ENCODE measurements at places on chromosomes 7 and 10. TPM values are rescaled to one million over a fixed set of nuclear protein-coding genes. Genes with fewer than 3 reads are reported as not detected.
A peak's percentile ranks its signal among the peaks of the same experiment; 100 is the strongest.

DNA sequence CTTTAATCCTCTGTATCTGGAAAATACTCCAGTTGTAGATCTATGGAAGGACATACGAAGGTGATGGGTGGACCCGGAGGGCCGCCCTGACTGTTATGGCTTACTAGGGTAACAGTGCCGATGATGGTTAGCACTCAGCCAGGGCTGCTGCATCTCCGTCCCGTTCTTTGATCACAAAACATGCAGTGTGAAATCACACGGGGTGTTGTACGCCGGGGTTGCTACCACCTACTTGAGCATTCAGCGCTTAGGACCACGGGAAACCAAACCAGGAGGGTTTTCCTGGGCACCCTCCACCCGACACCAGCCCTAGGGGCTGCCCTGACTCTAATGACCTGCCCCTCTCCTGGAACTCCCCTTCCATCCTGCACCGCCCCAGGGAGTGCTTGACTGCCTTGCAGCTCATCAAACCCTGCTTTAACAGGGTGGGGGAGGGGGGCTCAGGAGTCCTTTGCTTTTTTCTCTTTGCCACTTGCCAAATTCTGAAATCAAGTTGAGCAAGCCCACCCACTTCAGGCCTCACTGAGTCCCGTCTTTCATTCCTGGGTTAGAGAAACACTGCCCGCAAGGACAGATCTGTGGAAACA, 20.4 kb downstream of the ZNF775 start:
- H3K27ac ChIP-seq: no peak overlapping the region
- peaks cover 11% of the 10 kb centered on the region for H3K4me1 ChIP-seq
- H3K36me3 ChIP-seq: no peaks in the 10 kb centered on the region
- DNase-seq: no peak
- no peak overlapping the region for H3K4me3 ChIP-seq

DNA sequence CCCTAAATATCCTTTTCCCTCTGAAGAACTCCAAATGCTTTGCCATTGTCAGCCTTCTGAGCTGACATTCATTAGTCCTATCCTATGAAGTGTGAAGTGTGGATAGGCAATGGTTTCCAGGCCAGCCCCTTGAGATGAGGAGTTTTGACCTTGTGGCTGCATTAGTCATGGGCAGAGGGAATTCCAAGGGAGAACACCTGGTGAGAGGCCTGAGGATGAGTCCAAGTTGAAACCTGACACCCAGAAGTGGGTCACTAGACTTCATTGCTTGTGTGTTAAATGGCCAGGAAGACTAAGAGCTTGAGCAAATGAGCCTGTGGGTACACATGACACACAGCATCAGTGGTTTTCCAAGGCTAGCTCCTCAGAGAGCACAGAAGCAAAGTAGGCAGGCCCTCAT, 260.8 kb downstream of the SKAP2 start:
- no peak for DNase-seq
- no peaks in the 10 kb centered on the region for H3K4me1 ChIP-seq
- no peak overlapping the region for H3K27ac ChIP-seq
- no peaks in the 10 kb centered on the region for H3K36me3 ChIP-seq
- no peak overlapping the region for H3K4me3 ChIP-seq

- H3K4me3 ChIP-seq: peak overlapping the region; percentile 30
- H3K4me1 ChIP-seq: peaks cover 6% of the 10 kb centered on the region
- no peaks in the 10 kb centered on the region for H3K36me3 ChIP-seq
- no peaks in the 10 kb centered on the region for H3K27me3 ChIP-seq
- no peak for DNase-seq
Measured at GRCh38 chr10:68562661-68563570, 2.8 kb downstream of the TET1 start.

- H3K36me3 ChIP-seq: no peaks in the 10 kb centered on the region
- no peak overlapping the region for H3K4me3 ChIP-seq
- DNase-seq: no peak
- peak overlapping the region; percentile 60 for H3K27ac ChIP-seq
- no peaks in the 10 kb centered on the region for H3K27me3 ChIP-seq
- H3K4me1 ChIP-seq: peaks cover 41% of the 10 kb centered on the region
Measured at GRCh38 chr10:50551894-50552293, 71.9 kb downstream of the SGMS1 start.

- no peaks in the 10 kb centered on the region for H3K27me3 ChIP-seq
- no peaks in the 10 kb centered on the region for H3K36me3 ChIP-seq
- H3K4me3 ChIP-seq: no peak overlapping the region
- peaks cover 28% of the 10 kb centered on the region for H3K4me1 ChIP-seq
Measured at GRCh38 chr10:51235865-51236264, 161.6 kb downstream of the PRKG1 start.

The OGDHL gene
- total RNA-seq: not detected

- H3K27me3 ChIP-seq: no peaks in the 10 kb centered on the region
- no peak for DNase-seq
- H3K36me3 ChIP-seq: peaks cover 22% of the 10 kb centered on the region
Measured at GRCh38 chr7:29946428-29947186, 43.0 kb downstream of the SCRN1 start.

The TSC22D4 gene
- 45.5 TPM for total RNA-seq

- no peak overlapping the region for H3K4me3 ChIP-seq
- no peaks in the 10 kb centered on the region for H3K27me3 ChIP-seq
- peak; percentile 28 for DNase-seq
- peak overlapping the region; percentile 77 for H3K27ac ChIP-seq
- peaks cover 48% of the 10 kb centered on the region for H3K4me1 ChIP-seq
- H3K36me3 ChIP-seq: no peaks in the 10 kb centered on the region
Measured at GRCh38 chr10:79101560-79102497, 33.1 kb downstream of the ZMIZ1 start.

DNA sequence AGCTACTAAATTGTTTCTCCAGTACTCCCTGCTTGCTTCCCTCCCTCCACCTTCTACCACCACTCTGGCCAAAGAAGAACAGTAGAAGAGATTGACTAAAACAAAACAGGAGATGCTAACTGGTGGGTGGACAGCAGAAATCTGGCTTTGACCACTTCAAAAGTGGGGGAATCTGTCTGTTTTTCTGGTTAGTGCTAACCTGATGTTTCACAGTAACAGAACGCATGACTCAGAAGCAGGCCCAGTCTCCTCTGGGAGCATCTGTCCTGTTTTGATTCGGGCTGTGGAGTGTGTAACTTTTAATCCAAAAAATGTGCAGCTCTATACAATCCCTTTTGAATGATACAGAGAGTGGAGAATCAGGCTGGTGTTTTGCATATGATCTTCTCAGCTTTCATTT, 32.7 kb upstream of the ZNF438 start:
- DNase-seq: no peak
- H3K36me3 ChIP-seq: no peaks in the 10 kb centered on the region
- H3K27me3 ChIP-seq: no peaks in the 10 kb centered on the region
- peak overlapping the region; percentile 51 for H3K27ac ChIP-seq
- H3K4me3 ChIP-seq: peak overlapping the region; percentile 27

The ADGRA1 gene
- not detected for total RNA-seq

The PON1 gene
- not detected for total RNA-seq

DNA sequence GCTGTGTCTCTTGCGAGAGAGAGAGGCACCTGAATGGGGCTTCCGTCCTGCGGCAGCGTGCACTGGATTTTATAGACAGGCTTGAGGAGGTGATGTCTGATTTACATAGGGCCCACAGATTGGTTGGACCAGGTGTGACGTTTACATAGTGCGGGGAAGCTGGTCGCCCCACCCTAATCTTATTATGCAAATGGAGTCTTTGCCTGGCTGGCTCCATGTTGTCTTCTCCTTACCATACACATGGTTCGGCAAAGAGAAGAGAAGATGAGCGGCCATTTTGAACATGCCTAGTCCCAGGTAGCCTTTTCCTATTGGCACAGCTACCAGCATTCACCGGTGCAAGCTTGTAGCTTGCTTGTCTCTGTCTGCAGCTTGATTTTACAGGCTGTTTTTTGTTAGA, 238.5 kb upstream of the GALNT17 start:
- no peaks in the 10 kb centered on the region for H3K27me3 ChIP-seq
- no peak overlapping the region for H3K27ac ChIP-seq
- no peak overlapping the region for H3K4me3 ChIP-seq
- H3K4me1 ChIP-seq: no peaks in the 10 kb centered on the region
- DNase-seq: no peak
- H3K36me3 ChIP-seq: no peaks in the 10 kb centered on the region

DNA sequence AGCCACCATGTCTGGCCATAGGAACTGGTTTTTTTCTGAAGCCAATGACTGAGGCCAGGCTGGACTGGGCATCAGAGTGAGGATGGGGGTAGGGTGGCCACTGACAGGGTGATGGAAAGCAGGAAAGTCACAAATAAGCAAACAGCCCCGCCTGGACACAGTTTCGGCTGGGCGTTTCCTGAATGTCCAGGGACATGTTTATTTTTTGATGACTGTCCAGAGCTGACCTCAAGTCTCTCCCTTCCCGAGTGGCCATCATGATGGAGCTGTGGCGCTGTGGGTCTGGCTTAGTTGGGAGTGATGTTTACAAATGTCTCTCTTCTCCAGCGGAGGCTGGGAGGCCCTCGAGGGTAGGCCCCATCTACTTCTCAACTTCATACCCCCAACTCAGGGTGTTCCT, 37.1 kb upstream of the COMTD1 start:
- no peaks in the 10 kb centered on the region for H3K4me1 ChIP-seq
- H3K27me3 ChIP-seq: no peaks in the 10 kb centered on the region
- H3K4me3 ChIP-seq: no peak overlapping the region
- H3K27ac ChIP-seq: no peak overlapping the region

DNA sequence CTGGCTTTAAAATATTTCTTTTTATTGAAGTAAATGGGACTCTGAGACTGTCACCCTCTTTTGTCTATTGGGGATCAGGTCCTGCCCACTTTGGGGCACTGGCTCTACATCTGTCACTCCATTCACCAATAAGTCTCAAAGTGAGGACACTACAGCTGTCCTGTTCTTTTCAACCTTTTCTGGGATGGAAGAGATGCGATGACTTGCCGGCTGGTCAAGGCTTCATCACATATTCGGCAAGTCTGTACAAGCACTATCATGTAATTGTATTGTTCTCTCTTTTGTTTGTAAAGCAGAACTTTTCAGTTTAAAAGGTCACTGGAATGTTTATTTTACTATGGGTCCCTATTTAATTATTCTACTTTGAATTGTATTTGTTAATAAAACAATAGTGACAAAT, 17.7 kb upstream of the SP8 start:
- no peak for DNase-seq
- H3K4me3 ChIP-seq: no peak overlapping the region
- no peaks in the 10 kb centered on the region for H3K4me1 ChIP-seq
- H3K36me3 ChIP-seq: no peaks in the 10 kb centered on the region
- no peak overlapping the region for H3K27ac ChIP-seq

The VIPR2 gene
- 18.3 TPM for total RNA-seq

- H3K27me3 ChIP-seq: no peaks in the 10 kb centered on the region
- DNase-seq: no peak
- H3K36me3 ChIP-seq: no peaks in the 10 kb centered on the region
- H3K4me1 ChIP-seq: no peaks in the 10 kb centered on the region
- H3K4me3 ChIP-seq: no peak overlapping the region
- no peak overlapping the region for H3K27ac ChIP-seq
Measured at GRCh38 chr7:111045449-111045848, 45.5 kb upstream of the LRRN3 start.

Data from thoracic aorta (tissue), 2 donors.